ENCODE measurements at places on chromosomes 3 and 15. TPM values are rescaled to one million over a fixed set of nuclear protein-coding genes. Genes with fewer than 3 reads are reported as not detected.

DNA sequence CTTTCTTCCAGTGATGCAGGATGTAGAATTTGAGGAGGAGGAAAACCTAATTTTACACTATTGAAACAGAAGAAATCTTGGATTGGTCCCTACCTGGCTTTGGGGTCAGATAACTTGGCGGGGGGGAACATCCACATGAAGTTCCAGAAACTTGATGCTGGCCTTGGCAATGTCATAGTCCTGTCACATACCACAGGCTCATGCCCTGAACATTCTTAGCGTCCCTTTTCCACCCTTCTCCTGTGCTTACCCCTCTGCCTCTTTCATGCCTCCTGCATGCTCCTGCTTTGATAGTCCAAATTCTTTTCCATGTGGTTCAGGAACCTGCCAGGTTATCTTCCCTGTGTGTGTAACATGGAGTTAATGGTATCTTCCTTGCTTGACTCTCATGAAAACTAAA, 110.6 kb downstream of the UNC13C start:
- no peak for DNase-seq

DNA sequence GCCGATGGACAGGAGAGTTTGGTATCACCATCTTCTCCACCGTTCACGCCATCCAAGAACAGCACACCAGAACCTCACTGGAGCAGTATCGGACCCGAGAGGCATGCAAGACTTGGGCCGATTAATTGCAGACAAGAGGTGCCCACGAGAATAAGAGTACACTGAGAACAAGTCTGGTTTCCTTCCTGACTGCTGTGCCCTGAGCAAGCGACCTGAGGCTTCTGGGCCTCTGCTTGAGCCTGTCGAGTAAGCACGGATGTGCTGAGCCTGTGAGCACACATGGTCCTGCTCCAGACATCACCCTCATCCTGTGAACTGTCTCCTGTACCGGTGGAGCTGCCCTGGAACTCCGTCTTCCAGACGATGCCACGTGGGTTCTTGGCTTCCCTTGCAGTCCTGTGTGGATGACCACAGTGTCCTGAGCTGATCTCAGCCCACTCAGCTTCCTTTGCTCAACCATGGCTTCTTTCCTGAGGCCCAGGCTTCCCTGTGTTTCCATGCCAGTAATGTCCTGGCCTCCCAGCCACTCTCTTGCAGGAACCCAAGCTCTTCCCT, 34.3 kb upstream of the SNRPA1 start:
- no peak for DNase-seq

DNA sequence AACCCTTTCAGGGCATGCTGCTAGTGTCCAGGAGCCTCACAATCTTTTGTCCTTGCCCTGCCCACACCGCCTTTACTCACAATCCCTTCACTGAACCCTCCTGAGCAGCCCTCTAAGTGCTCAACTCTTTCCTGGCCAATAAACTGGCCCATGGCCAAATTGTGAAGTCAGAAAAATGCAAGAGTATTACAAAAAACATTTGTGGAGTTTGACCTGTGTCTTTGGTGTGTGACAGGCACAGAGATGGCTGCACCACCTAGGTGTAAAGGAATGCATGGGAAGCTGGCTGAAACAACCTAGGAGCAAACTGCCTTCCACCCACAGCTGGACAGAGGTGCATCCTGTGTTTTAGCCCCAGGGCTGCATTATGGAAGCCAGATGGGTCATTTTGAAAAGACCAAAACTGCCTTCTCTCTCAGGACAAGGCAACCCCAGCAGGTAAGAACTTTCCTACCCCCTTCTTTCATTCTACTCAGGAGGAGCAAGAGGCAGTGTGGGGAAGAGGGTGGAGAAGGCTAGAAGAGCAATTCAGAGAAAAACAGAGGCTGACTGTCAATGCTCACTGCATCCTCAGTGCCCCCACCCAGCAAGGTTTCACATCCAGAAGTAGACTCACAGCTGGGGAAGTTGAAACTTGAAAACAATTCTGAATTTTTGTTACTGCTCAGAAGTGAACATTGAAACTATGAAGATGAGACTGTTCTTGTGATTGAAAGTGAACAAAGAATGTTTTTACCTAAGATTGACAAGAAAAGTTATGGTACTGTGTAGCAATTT, 78.6 kb downstream of the TRIM42 start:
- DNase-seq: no peak

CPLX3 gene
- total RNA-seq: not detected

COLQ gene
- 0.29 TPM for total RNA-seq

PCYT1A gene
- total RNA-seq: 127 TPM
